ENCODE measurements at places on chromosomes 2 and 18.

DNA sequence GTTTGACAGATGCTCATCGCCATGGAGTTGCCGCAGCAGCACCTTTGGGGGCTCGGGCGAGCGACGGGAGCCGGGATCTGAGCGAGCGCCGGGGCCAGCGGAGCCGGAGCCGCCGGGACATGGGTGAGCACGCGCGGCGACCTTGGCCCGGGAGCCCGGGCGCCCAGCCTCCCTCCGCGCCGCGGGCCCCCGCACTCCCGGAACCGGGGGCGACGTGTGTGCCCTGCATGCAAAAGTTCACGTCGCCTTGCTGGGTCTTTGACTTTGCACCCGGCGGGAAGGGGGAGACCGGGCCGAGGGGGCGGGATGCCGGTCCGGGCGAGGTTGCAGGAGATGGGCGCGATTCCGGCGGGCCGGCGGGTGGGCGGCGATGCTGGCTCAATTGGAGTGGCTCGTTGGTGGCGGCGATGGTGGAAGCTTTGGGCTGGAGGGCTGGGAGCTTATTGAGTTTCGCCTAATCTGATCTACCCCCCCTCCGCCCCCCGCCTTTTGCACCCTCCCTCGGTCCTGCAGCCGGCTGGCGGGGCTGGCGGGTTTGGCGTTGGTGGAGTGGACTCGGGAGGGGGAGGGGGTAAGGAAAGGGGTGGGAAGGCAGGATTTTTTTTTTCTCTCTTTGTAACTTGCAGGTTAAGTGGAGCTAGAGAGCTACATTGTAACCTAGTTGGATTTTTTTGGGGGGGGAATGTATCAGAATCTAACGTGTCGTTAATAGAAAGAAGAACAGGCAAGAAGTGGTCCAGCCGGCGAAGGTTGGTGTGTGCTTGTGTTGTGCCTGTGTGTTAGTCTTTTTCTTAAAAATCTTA lies at the start of gene SETBP1:
Gene SETBP1, plus strand, starts transcription at position 616 of the 803 bp plus-strand sequence. CDS start 20,459 bp downstream, outside the sequence.
- no peak for DNase-seq

DNA sequence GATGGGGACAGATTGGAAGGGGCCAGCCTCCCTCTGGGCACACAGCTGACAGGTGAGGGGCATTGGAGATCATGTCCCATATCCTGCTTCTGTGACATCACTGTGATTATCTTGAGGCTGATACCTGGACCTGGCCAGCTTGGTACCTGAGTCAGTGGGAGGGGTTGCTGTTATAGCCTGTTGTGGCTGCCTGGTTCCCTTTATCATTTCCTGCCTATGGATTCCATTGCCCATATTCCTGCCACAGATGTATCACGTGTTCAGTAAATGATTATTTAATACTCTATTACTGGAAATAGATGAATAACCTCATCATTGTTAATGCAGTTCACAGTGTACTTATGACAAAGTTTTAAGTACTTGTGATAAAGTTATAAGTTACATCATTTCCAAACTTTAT lies 7.8 kb upstream of the SCYGR1 start:
- DNase-seq, result no peak

DNA sequence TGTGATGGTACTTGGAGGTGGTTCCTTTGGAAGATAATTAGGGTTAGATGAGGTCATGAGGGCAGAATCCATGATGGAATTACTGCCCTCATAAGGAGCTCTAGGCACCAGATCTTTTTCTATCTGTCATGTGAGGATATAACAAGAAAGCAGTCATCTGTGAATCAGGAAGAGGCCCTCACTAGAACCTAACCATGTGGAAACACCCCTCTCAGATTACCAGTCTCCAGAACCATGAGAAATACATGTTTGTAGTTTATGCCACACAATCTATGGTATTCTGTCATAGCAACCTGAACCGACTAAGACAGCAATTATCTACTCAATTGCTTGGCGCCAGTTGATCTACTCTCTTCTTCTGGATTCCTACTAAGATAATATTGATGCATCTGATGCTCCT lies 2.4 kb upstream of the SERPINB10 start:
- no peak for DNase-seq

DNA sequence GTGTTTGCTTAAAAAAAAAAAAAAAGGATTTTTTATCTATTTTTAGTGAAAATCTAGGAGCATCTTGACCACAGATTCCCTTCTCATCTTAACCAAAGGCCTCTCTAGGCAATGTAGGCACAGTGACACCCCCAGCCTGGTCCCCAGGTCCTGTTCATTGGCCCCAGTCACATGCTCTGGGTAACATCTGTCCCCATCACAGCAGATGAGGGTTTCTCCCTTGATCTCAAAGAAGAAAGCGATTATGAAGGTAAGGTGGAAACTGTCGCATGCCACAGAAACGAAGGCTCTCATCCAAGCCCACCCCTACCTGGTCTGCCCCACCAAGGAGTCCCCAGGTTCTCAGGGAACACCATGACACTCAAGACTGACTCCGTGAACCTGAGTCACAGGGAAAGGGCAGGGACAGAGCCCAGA lies 4.7 kb downstream of the HS6ST1 start:
- no peak for DNase-seq

GRCh38 chr2:142142595-142142994 lies 11.8 kb upstream of the LRP1B start:
- no peak for DNase-seq

DNA sequence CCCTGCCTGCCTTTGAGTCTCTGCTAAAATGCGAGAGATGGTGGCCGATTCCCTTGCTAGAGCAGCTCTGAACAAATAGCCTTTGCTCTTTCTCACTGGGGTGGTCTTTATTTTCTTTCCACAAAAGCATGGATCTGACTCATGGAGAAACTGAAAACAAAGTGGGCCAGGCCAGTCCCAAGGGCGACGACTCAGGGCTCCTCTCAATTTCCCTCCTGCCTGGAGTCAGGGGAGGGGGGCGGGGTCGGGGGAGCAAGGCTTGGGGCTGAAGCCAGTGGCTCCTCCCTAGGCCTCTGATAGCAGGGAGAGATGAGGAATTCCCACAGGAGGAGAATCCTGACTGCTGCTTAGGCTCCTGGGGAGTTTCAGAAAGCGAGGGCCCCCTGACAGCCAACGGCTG lies 17.1 kb upstream of the IL1R2 start:
- no peak for DNase-seq

- DNase-seq, result no peak
These were observed 329.5 kb downstream of the PAX3 start for GRCh38 chr2:221969087-221969829.

GRCh38 chr2:121049131-121049530 lies 235.9 kb downstream of the TFCP2L1 start:
- no peak for DNase-seq

GRCh38 chr2:26540961-26541360 lies 63.0 kb upstream of the OTOF start:
- DNase-seq, result no peak

DNA sequence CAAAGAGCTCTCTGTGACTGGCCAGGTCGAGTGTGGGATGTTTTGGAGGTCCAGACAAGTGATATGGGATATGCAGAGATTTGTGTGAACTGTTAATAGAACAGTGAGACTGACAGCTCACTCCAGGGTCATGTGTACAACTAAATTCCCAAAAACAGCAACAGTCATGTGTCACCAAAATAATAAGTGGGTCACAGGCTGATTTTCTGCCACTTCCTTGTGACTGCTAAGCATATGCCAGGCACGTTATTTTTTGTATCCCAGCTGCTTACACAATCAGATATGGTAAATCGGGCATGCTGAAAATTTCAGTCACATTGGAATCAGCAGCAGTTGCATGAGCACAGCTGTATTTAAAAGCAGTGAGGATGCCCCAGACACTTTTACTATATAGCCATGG lies 198.7 kb downstream of the PTGR3 start:
- no peak for DNase-seq

DNA sequence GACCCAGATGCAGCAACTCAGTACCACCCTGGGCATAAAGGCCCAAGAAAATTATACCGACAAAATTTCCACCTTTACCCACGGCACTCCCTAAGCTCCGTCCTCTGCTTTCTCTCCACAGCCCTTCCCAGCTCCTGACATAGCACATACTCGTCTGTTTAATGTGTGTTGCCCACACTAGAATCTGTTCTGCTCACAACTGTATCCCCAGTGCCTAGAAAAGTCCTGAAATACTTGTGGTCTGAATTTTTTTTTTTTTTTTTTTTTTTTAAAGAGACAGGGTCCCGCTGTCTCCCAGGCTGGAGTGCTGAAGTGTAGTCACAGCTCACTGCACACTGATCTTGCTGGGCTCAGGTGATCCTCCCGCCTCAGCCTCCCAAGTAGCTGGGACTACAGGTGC lies 62.3 kb downstream of the ADCY3 start:
- no peak for DNase-seq

GRCh38 chr18:29160170-29160569 lies 983.2 kb upstream of the CDH2 start:
- no peak for DNase-seq

- no peak for DNase-seq
These were observed 60.3 kb upstream of the LMAN1 start for GRCh38 chr18:59419386-59419785.

GRCh38 chr2:119590873-119591272 lies 46.6 kb downstream of the CFAP221 start:
- no peak for DNase-seq

GRCh38 chr2:150100336-150100735 lies 387.1 kb downstream of the RND3 start:
- no peak for DNase-seq

- no peak for DNase-seq
These were observed 46.7 kb upstream of the B3GNT7 start for GRCh38 chr2:231348704-231349373.

DNA sequence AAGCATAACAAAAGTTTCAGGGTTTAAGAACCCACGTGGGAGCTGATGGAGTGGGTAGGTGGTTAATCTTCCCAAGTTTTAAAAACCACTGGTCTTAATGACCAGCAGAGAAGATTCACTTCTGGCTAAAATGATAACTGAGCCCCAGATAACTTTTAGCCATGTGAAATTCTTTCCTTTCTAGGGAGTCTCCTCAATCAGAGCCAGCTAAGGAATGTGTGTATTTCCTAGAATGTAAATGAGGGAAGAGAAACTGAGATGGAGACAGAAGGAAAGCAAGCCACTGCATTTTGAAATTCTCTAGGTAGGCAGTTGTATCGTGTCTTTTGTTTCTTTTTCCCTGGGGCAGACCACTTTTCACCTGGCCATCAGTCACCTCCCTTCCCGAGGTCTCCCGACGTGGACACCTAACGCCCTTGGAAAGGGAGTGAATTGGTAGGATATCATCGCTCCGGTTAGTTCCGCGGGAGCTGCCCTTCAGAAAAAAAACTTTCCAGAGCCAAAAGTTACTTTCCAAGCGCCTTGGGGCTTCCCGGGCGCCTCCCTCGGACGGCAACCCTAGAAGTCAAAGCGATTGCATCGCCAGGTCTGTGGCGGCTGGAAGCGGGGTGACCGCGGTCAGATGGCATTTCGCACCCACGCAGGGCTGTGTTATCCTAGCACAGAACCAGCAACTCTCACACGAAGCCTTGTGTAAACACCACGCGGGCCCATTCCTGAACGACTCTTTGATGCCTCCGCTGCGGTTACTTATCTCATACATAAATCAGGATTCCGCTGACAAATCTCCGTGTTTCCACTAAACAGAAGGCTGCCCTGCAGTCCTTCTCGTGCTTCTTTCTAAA lies 1.3 kb downstream of the COLEC12 start:
- DNase-seq, result no peak

DNA sequence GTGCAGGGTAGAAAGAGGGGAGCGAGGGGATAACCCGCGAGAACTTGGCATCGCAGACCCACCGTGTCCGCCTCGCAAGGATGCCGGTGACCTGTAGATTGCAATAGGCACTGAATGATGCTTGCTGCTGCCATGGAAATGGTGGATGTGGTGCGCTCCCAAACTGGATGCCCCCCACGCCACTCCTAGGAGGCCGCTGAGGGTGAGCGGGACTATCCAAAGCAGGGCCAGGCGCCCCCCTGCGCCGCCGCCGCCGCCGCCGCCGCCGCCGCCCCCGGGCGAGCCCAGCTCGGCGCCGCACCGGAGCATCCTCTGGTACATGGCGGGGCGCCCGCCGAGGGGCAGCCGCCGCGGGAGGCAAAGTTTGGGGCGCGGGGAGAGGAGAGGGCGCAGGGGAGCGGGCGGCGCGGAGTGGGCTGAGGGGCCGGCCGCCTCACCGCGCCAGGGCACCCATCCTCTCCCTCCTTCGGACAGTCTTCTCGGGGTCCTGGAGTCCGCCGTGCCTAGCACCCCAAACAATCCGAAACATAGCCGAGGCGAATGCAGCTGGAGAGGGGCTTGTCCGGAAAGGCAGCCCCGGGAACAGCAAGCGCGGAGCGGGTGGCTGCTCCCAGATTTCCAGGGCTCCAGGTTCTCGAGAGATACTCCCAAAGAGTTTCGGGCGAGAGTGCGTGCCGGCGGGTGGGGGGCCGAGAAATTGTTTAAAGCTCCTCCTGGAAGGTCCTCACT lies 685.1 kb downstream of the NRXN1 start:
- DNase-seq, result no peak

GRCh38 chr2:16382451-16382850 lies 283.2 kb downstream of the CYRIA start:
- no peak for DNase-seq

DNA sequence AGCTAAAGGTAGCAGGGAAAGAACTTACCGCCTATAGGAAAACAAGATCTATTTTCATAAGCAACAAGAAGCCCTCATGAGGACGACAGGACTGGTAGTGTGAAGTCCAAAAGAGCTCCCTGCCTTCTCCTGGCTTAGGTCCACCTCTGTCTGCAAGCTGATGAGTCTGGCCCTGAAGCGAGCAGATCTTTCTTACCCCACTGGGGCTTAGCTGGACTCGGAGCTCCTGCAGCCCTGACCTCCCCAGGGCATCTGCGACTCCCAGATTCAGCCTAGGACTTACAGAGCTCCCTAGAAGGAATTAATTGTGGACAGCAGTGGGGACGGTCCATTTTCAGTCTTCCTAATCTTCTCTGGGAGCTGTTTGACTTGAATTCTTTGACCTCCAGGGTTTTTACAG lies 53.7 kb downstream of the MCFD2 start:
- DNase-seq, result no peak

DNA sequence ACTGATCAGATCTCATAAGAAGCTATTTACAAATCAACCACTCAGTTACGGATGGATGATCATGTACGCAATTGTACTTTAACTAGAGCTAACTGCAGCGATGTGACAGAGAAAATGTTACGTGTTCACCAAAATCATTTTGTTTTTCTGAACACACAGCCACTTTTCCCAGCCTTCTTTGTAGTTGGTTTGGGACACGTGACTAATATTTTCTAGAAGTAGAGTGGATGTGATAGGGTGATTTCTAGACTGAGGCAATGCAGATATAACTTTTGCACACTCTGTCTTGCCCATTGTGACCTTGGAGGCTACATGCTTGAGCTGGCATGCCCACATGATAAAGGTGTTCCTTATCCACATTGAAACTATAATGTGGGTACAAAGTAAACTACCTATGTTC lies 9.9 kb upstream of the SLC9A4 start:
- no peak for DNase-seq

- no peak for DNase-seq
These were observed 333.0 kb downstream of the IRS1 start for GRCh38 chr2:226466589-226466988.

DNA sequence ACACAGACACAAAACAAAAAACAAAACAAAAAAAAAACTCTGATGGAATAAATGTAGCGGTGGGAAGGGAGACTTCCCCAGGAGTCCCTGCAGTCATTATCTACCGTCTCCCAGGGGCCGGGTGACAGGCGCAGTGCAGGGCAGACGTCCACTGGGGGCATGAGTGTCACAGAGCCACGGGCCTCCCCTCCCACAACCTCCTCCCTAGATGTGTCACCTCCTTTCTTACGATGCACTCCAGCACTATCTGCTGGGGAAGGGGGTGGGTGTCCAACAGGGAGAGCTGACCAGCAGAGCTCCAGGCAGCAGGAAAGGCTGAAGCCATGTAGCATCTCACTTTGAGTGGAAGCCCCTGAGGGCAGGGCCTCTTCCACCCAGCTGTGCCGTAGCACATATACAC lies 84.5 kb downstream of the LONRF2 start:
- no peak for DNase-seq

GRCh38 chr18:35042389-35043071 lies 1.3 kb downstream of the MAPRE2 start:
- DNase-seq, result no peak

All from stimulated activated CD4-positive, alpha-beta T cell treated with anti-CD3 and anti-CD28 coated beads, TNF-alpha, amount 100 ng/mL, for 24 hours (primary cell).